ENCODE measurements at places on chromosomes 7 and 10. TPM values are rescaled to one million over a fixed set of nuclear protein-coding genes. Genes with fewer than 3 reads are reported as not detected.

GRCh38 chr10:4902571-4903011 lies 60.6 kb upstream of the AKR1C1 start:
- H3K36me3 ChIP-seq = no peaks in the 10 kb centered on the region
- no peak overlapping the region for H3K4me3 ChIP-seq
- no peaks in the 10 kb centered on the region for H3K4me1 ChIP-seq
- no peak for DNase-seq
- H3K27me3 ChIP-seq = no peaks in the 10 kb centered on the region

DNA sequence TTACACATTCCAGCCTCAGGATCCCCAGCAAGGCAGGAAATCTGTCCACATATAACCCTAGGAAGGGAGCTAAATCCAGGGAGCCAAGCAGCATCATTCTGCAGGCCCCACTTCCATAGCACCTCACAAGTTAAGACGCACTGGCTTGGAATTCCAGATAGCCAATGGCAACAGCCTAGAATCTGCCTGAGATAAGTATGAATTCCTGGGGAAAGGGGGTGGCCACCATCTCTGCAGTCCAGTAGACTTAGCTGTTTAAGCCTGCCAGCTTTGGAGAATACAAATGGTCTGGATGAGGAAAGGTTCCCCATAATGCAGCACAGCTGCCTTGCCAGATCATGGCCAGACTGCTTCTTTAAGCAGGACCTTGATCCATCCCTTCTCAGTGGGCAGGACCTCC lies 179.4 kb upstream of the PRSS1 start:
- no peaks in the 10 kb centered on the region for H3K36me3 ChIP-seq
- no peaks in the 10 kb centered on the region for H3K27me3 ChIP-seq
- no peak overlapping the region for H3K27ac ChIP-seq
- no peaks in the 10 kb centered on the region for H3K4me1 ChIP-seq
- DNase-seq = no peak

GRCh38 chr7:13988065-13988464 lies 1.4 kb downstream of the ETV1 start:
- peak overlapping the region; percentile 42 for H3K27ac ChIP-seq
- H3K36me3 ChIP-seq = peaks cover 7% of the 10 kb centered on the region

DNA sequence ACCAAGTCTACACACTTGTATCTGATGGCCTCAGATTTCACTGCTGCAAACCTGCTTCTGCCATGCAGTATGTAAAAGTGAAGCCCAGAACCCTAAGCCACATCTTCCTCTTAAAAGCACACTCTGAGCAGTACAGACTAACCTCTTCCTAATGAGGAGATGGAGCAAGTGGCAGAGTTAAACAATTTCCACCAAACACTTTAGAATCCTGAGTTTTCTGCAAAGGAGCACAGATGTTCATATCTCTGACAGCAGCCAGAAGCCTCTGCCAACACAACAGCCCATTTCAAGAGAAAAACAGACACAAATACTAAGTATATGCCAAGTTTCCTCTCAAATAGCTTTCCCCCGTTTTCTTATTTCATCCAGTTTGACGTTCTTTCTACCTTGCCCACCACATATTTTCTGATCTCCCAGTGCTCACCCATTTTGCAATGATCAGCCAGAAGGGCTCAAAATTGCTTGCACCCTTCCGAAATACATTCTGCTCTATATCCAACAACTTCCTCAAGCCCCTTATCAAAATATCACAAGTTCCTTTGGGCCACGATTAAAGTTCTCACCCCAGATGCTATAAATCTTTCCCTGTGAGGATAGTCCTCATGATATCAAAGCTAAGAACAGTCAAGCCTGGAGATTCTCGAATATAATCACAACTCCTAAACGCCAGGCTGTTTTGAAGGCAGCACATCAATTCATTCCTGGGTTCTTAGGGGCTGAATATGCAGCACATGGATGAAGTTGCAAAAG lies 27.5 kb downstream of the ELMO1 start:
- H3K27me3 ChIP-seq = no peaks in the 10 kb centered on the region
- DNase-seq = no peak
- no peaks in the 10 kb centered on the region for H3K4me1 ChIP-seq
- H3K27ac ChIP-seq = no peak overlapping the region
- H3K36me3 ChIP-seq = no peaks in the 10 kb centered on the region

DNA sequence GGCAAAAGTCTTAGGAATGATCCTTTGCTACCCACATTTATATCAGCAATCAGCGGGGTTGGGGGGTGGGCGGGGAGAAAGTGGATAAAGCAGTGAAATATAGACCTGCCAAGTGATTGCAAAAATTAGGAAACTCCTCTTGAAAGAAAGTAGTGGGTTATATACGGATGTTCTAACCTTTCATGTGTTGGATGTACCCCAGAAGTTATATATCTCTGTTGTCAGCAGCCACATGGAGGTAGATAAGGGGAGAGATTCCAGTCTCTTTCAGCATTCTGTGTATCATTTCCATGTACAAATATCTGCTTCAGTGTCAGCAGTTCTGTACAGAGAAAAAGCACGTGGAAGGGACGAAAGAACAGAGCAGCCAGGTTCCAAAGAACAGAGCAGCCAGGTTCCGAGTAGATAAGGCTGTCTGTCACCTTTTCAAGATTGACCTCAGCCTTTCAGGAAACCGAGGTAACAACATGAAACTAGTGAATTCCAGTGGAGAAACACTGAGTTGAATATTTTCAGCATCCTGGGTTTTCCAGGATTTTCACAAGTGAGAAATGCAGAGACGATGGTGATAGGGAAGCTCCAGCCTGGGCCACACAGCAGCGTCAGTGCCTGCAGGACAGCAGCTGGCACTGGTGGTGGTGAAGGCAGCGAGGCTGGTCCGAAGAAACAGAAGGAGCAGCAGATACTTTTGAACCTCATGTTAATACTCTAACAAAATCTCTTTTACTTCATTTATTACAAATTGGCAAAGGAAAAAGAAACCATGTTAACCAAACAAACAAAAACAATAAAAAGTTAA lies 212.3 kb downstream of the C7orf25 start:
- H3K4me1 ChIP-seq = no peaks in the 10 kb centered on the region
- no peak for DNase-seq
- no peaks in the 10 kb centered on the region for H3K27me3 ChIP-seq
- no peak overlapping the region for H3K4me3 ChIP-seq

- H3K4me3 ChIP-seq = no peak overlapping the region
- H3K4me1 ChIP-seq = peaks cover 7% of the 10 kb centered on the region
- H3K27me3 ChIP-seq = peaks cover 6% of the 10 kb centered on the region
- H3K27ac ChIP-seq = no peak overlapping the region
- DNase-seq = no peak
Observed at GRCh38 chr7:140229101-140229525, 52.3 kb upstream of the KDM7A start.

- no peak overlapping the region for H3K4me3 ChIP-seq
- H3K4me1 ChIP-seq = peaks cover 4% of the 10 kb centered on the region
- DNase-seq = no peak
- H3K36me3 ChIP-seq = no peaks in the 10 kb centered on the region
- no peak overlapping the region for H3K27ac ChIP-seq
Observed at GRCh38 chr7:51158211-51158610, 158.4 kb downstream of the COBL start.

GRCh38 chr7:143002106-143002505 lies 24.8 kb downstream of the OR9A2 start:
- H3K27me3 ChIP-seq = no peaks in the 10 kb centered on the region
- H3K4me3 ChIP-seq = no peak overlapping the region
- H3K27ac ChIP-seq = no peak overlapping the region
- DNase-seq = no peak
- H3K36me3 ChIP-seq = no peaks in the 10 kb centered on the region

GRCh38 chr7:27161214-27161720 lies 4.1 kb downstream of the HOXA9 start:
- H3K4me3 ChIP-seq = no peak overlapping the region
- H3K27me3 ChIP-seq = peaks cover 100% of the 10 kb centered on the region
- H3K27ac ChIP-seq = no peak overlapping the region
- H3K36me3 ChIP-seq = peaks cover 28% of the 10 kb centered on the region
- H3K4me1 ChIP-seq = no peaks in the 10 kb centered on the region
- no peak for DNase-seq

DNA sequence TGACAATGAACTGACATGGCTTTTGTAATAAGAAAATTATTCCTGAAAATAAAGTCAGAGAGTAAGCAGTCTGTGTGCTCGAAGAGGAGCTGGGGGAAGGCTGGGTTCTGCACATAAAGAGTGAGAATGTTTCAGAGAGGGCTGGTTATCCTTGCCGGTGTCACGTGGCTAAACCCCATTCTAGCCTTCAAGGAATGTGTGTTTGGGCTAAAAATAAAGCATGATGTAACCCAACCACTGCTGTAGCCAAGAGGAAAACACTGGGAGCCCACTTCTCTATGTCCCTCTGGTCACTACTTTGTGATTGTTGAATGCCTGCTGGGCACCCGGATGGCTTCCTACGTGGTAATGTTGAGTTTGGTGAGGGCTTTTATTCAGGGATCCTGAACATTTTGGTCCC lies 23.5 kb downstream of the WDFY4 start:
- H3K27me3 ChIP-seq = no peaks in the 10 kb centered on the region
- no peak for DNase-seq
- no peak overlapping the region for H3K27ac ChIP-seq

GRCh38 chr10:600876-601659 lies 88.4 kb downstream of the DIP2C start:
- no peak overlapping the region for H3K4me3 ChIP-seq
- H3K36me3 ChIP-seq = no peaks in the 10 kb centered on the region
- peaks cover 8% of the 10 kb centered on the region for H3K4me1 ChIP-seq
- no peak overlapping the region for H3K27ac ChIP-seq
- H3K27me3 ChIP-seq = no peaks in the 10 kb centered on the region
- no peak for DNase-seq

DNA sequence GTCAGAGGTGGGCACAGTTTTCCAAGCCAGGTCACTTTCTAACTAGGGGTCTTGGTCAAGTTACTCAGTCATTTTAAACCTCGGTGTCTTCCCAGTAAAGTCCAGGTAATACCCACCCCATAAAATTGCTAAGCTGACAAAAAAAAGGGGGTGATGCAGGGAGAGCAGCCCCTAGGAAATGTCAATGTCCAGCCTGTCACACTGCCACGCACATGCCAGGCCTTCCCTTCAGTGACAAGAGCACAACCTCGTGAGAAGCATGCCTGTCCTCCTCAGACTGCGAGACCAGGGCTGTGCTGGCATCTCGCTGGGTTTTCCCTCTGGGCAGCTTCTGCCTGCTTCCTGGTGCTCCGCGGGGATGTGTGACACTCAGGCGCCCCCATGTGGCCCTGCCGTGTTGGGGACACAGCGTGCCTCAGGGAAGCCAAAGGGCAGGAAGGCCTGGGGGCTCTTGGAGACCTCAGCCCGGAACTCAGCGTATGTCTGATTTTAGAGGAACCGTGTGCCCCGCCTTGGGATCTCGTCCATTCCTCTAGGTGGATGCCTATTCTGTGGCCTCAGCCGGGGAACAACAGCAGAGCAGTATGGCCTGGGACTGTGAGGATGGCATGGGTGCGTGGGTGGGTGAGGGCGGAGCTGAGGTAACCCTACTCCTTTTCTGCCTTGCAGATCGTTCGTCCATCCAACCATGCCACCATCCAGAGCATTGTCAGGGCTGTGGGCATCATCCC lies 10.2 kb upstream of the GDF2 start:
- peak; percentile 87 for DNase-seq
- no peaks in the 10 kb centered on the region for H3K27me3 ChIP-seq
- no peak overlapping the region for H3K4me3 ChIP-seq
- H3K4me1 ChIP-seq = peaks cover 5% of the 10 kb centered on the region
- no peaks in the 10 kb centered on the region for H3K36me3 ChIP-seq
- no peak overlapping the region for H3K27ac ChIP-seq

DNA sequence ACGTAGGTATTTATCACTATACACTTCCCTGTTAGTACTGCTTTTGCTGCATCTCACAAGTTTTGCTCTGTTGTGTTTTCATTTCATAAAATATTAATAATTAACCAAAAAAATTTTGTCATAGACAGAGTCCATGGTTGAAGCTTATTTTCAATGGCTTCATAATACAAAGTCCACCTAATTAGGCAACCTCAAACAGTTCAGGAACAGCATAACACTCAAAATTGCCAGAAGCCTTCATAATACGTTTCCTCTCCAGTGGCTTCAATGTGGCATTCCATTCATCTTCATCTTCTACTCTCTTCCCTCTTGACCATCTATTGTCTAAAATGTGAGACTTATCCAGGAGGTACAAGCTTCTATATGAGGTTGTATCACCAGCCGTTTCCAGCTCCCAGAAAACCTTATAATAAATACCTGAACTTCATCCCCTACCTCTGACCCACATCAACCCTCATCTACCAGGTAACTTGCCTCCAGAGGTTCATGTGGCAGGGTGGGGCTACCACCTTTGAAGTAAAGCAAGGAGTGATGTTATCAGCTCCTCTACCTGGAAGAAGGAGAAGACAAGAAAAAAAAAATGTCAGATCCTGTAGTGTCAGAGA lies 337.3 kb downstream of the MALRD1 start:
- no peaks in the 10 kb centered on the region for H3K36me3 ChIP-seq
- no peak overlapping the region for H3K27ac ChIP-seq
- no peak for DNase-seq
- H3K4me1 ChIP-seq = no peaks in the 10 kb centered on the region
- H3K4me3 ChIP-seq = no peak overlapping the region

- no peaks in the 10 kb centered on the region for H3K36me3 ChIP-seq
- no peak for DNase-seq
Observed at GRCh38 chr10:84593506-84593905, 265.1 kb downstream of the CCSER2 start.

DNA sequence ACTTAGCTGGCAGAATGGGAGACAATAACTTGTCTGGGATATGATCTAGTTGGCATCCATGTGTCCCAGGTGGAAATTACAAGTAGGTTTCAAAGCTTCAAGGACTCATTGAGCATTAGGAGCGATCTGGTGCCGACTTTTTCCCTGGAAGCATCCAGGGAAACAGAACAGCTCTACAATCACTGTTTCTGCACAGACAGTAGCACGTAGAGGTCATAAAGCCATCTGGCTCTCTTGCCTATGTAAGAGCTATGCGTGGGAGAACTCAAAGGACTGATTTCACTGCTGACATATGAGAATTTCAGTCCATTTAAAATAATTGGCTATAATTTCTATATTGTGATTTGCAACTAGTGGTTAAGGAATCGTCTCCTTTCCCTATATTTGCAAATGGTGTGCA lies 791.7 kb downstream of the REEP3 start:
- no peaks in the 10 kb centered on the region for H3K36me3 ChIP-seq
- DNase-seq = no peak
- no peaks in the 10 kb centered on the region for H3K27me3 ChIP-seq
- H3K27ac ChIP-seq = no peak overlapping the region

DNA sequence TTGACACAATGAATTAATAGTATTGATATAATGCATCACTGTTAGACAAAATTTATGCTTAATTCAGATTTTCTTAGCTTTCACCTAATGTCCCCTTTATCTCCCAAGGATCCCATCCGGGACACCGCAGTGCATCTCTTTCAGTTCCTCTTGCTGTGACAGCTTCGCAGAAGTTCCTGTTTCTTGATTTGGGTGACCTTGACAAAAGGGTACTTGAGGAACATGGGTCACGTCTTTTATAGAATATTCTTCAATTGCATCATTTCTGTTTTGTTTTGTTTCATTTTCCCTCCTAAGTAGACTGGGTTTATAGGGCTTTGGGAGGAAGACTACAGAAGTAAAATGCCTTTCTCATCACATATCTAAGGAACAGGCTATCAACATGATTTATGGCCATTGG lies 453.2 kb downstream of the DPP6 start:
- no peaks in the 10 kb centered on the region for H3K4me1 ChIP-seq
- no peaks in the 10 kb centered on the region for H3K27me3 ChIP-seq
- no peak overlapping the region for H3K4me3 ChIP-seq
- no peaks in the 10 kb centered on the region for H3K36me3 ChIP-seq
- no peak overlapping the region for H3K27ac ChIP-seq

PNLIPRP1 gene
- not detected for polyA plus RNA-seq

CPN1 gene
- 0.20 TPM for polyA plus RNA-seq

ATRNL1 gene
- 5.1 TPM for polyA plus RNA-seq

NCF1 gene
- polyA plus RNA-seq = 0.73 TPM

ZNF488 gene
- polyA plus RNA-seq = 9.6 TPM

OR2A25 gene
- not detected for polyA plus RNA-seq

NEUROG3 gene
- polyA plus RNA-seq = 0.55 TPM

NODAL gene
- 2.0 TPM for polyA plus RNA-seq
